Stimulated activated CD8-positive, alpha-beta memory T cell treated with anti-CD3 and anti-CD28 coated beads, Interleukin-7, amount 100 ng/mL, for 4 hours (primary cell): ENCODE measurements at places on chromosomes 4 and X.

GRCh38 chr4:186871856-186872255 is 148.2 kb upstream of the FAT1 start:
- no peak for DNase-seq

GRCh38 chr4:102543030-102543928 is 42.1 kb downstream of the NFKB1 start:
- no peak for DNase-seq

GRCh38 chr4:22416403-22416802 is 99.5 kb downstream of the ADGRA3 start:
- DNase-seq: no peak

DNA sequence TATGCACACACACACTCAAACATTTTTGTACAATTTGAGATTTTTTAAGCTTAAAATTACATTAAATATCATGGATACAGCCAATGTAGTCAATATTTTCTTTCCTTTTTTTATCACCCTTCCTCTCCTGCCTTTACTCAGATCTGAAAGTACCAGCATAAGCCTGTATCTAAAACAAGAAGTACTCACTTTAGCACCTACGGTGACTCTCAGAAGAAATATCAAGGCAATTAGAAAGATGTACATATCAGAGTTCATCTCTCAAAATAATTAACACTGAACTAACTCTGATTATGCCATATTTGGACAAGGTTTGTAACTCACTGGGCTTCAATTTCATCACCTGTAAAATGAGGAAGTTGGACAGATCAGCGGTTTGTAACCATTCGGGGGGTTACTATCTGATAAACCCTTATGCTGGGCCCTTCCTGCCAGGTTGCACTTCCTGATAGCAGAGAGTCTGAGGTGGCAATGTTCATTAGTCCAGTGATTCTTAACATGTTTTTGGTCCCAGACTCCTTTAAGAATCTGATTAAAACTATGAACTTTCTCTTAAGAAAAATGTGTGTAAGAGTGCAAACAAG is 5.7 kb upstream of the GPR174 start:
- DNase-seq: no peak

- DNase-seq: no peak
These were observed 935.7 kb downstream of the RAPGEF2 start for GRCh38 chr4:160038615-160039014.

GRCh38 chrX:154411981-154412340 is 622 bp downstream of the TAFAZZIN start:
- DNase-seq: peak; percentile 44

- DNase-seq: no peak
These were observed 28.9 kb downstream of the CPEB2 start for GRCh38 chr4:15031197-15031596.

GRCh38 chrX:81195712-81196111 is 6.0 kb downstream of the HMGN5 start:
- peak; percentile 12 for DNase-seq

- DNase-seq: peak; percentile 91
These were observed at the start of gene SMARCA5 for GRCh38 chr4:143513314-143514168. SMARCA5 (plus strand) TSS chr4:143513702; CDS start chr4:143513925, 223 bp downstream.

- no peak for DNase-seq
These were observed 323.8 kb downstream of the DCTD start for GRCh38 chr4:182593402-182593801.

DNA sequence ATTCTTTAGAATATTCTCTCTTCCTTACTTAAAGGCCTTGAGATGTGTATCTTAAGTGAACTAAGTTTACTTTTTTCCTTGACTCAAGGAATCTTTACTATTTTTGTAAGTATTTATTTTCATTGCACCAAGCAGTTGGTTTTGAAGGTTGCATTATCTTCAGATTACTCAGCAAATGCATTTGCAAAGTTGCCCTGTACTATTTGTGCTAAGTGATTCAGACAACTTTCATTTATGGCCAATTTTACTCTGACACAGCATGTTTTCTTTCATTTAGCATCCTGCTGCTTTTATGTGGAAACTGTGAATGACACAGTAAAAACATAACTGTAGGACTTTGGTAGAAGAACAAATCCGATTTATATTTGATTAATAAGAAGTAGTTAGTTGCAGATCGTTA is 191.0 kb downstream of the CCSER1 start:
- DNase-seq: no peak

DNA sequence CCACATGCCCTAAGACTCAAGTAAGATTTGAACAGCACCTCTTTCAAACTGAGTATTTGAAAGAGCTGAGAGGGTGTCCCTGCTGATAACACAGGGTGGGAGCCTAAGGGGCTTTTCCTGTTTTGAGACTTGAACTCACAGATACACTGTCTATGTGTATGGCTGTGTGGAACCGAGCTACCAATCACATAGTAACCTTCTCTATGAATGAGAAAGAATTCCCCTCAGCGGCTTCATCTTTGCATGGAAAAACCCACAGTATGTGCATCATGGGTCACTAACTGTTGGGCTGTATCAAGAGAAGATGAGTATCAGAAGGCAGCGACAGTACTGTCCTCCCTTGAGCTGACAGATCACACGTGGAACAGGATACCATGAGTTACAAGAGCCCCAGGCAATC is 336.3 kb downstream of the AFF2 start:
- DNase-seq: no peak

DNA sequence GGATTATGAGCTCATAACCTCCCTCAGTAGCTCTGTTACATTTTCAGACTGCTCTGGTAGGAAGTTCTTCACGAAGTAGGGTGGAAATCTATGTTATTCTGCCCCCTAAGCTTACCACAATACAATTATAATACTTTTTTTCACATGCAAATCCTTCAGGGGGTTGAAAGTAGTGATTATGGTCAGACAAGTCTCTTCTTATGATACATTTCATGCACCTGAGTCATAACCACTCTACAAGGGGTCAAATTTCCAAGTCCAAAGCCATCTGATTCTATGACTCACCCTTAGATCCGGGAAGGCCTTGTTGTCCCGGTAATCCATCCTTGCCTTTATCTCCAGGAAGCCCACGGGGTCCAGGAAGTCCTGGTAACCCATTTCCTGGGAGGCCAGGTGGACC is 95.2 kb downstream of the ATG4A start:
- no peak for DNase-seq
